ENCODE measurements at places on chromosomes 6 and 20. TPM values are rescaled to one million over a fixed set of nuclear protein-coding genes. Genes with fewer than 3 reads are reported as not detected.

The TGM3 gene
- 5.3 TPM for total RNA-seq

The APOM gene
- 1.1 TPM for total RNA-seq

The BMP7 gene
- not detected for total RNA-seq

The SLC52A3 gene
- not detected for total RNA-seq

The TOP1 gene
- 15.4 TPM for total RNA-seq

The CRISP2 gene
- total RNA-seq, result not detected

The RIMS4 gene
- total RNA-seq, result not detected

The MEI4 gene
- not detected for total RNA-seq
